Kasumi-1 (cell line): ENCODE measurements at places on chromosomes 13 and 19.
A peak's percentile ranks its signal among the peaks of the same experiment; 100 is the strongest.

GRCh38 chr19:29415507-29415906 lies 110.3 kb upstream of the VSTM2B start:
- no peak for DNase-seq

DNA sequence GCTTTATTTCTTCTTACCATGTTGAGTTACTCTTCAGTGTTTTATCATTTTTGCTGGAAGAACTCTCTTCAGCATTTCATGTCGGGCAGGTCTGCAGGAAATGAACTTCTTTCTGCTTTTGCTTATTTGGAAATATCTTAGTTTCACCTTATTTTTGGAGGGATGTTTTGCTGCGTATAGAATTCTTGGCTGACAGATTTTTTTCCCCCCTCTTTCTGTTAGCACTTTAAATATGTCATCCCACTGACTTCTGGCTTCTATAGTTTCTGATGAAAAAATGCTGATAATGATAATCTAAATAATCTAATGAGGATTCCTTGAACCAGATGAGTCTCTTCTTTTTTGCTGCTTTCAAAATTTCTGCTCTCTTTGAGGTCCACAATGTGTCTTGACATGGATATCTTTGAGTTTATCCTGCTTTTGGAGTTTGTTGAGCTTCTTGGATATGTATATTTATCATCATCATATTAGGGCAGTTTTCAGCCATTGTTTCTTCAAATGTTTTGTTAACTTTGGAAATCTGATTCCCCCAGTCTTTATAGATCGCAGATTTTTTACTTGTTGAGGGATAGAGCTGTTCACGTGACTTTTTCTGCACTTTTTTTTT lies 20.4 kb downstream of the ZMYM2 start:
- no peak for DNase-seq

- no peak for DNase-seq
Observed at GRCh38 chr19:12272980-12273901, 21.4 kb downstream of the ZNF44 start.

- DNase-seq, result no peak
Observed at GRCh38 chr19:29971002-29971401, 29.0 kb downstream of the URI1 start.

DNA sequence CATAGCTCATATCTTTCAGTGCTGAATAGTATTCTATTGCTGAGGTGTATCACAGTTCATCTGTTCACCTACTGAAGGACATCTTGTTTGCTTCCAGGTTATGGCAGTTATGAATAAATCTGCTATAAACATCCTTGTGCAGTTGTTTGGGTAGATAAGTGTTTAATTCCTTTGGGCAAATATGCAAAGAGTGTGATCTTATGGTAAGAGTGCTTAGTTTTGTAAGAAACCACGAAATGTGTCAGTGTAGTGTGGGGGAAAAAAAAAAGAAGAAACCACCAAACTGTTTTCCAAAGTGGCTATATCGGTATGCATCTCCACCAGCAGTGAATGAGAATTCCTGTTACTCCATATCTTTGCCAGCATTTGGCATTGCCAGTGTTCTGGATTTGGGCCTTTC lies 93.3 kb downstream of the PIBF1 start:
- DNase-seq, result no peak

DNA sequence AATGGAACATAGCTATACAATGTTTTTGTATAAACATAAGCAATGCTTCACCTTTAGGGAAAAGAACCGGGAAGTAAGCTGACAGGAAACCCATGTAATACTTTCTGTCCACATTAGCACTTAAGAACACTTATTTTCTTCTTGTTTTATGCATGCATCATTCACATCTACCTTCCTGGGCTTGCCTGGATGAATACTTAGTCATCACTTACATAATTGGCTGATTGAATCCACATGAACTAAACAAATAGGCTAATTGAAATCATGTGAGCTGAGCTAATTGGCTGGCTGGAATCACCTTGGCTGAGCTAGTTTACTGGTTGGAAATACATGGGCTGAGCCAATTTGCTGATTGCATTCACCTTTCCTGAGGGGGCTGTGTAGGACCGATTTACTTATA lies 78.8 kb downstream of the ZNF726 start:
- DNase-seq, result no peak

DNA sequence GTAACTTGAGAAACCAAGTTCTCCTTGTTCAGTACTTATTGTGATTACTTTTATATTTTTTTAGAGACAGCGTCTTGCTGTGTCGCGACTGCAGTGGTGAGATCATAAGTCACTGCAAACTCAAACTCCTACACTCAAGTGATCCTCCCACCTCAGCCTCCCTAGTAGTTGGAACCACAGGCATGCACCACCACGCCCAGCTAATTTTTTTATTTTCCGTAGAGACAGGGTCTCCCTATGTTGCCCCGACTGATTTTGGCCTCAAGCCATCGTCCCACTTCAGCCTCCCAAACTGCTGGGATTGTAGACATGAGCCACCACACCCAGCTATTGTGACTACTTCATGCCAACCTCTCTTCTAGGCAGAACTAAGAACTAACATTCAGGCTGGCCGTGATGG lies 8.3 kb downstream of the C19orf53 start:
- no peak for DNase-seq

GRCh38 chr13:107035778-107036177 lies 467.8 kb upstream of the ARGLU1 start:
- DNase-seq, result no peak

- DNase-seq, result no peak
Observed at GRCh38 chr19:16249826-16250404, 52.2 kb downstream of the AP1M1 start.

DNA sequence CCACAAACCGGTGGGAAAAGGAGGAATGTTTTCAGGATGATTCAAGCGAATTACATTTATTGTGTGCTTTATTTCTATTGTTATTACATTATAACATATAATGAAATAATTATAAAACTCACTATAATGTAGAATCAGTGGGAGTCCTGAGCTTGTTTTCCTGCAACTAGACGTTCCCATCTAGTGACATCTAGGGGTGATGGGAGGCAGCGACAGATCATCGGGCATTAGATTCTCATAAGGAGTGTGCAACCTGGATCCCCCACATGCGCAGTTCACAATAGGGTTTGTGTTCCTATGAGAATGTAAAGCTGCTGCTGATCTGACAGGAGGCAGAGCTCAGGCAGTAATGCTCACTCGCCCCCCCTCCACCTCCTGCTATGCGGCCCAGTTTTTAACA lies 54.5 kb downstream of the SPTBN4 start:
- peak; percentile 9 for DNase-seq

- no peak for DNase-seq
Observed at GRCh38 chr19:11179716-11180297, 17.5 kb downstream of the KANK2 start.

DNA sequence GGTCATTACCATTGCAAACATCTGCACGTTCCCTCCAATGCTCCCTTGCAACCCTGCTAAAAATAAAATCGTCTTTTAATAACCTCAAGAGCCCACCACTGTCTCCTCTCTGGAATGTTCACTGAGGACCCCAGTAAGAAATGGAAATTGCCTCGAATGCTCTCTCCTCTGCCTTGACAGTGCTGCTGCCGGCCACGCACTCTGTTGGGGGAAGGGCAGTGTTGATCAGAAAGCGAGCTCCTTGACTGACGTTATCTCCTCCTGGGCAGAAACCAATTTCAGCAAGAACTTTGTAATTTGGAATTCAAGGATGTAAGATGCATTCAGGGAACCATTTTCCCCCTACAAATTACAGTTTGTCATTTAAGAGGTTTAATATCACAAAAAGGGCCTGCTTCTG lies 718.5 kb downstream of the UQCRFS1 start:
- no peak for DNase-seq

- DNase-seq, result peak; percentile 85
Observed at GRCh38 chr13:99738626-99739025, 232.9 kb downstream of the ZIC5 start.

DNA sequence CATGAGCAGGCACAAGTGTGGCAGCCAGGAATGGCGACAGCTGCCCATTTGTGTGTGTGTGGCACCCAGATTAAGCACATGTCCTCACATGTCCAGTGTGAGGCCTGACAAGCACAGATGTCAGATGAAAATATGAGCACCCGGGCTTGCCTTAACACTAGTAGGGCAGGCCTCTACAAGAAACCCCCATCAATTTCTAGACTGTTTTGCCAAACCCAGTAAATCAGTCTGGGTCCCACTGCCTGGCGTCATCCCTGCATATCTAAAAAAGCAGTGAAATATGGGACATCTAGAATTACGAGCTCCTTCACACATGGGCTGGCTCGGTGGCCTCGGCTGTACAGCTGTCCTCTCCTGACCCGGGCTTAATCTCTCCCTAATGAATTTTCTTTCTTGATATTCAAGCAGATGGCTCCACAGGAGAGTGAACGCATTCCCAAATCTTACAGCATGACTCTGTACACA lies 432.7 kb downstream of the FOXO1 start:
- no peak for DNase-seq

GRCh38 chr13:46119883-46120614 lies 15.2 kb upstream of the CPB2 start:
- DNase-seq, result no peak

GRCh38 chr19:42270346-42271044 lies 1.4 kb downstream of the CIC start:
- DNase-seq, result peak; percentile 68

- DNase-seq, result peak; percentile 58
Observed at GRCh38 chr19:55146078-55146704, 2.8 kb downstream of the TNNT1 start.

GRCh38 chr13:30863796-30864195 lies 42.3 kb upstream of the MEDAG start:
- no peak for DNase-seq

DNA sequence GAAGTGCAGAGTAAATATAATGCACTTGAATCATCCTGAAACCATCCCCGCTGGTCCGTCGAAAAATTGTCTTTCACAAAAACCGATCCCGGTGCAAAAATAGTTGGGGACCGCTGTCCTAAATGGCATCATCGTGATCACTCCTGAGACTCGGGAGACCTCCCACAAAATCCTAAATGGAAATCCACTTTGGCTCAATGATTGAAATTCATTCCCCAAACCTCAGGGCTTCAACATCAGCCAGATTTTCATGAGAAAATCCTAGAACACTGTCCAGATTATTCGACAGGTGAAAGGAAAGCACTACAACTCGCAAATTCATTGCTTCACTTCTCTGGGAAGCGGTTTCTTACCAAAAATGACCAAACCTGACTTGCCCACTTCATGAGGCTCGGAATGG lies 335.3 kb upstream of the ZNF507 start:
- no peak for DNase-seq

- DNase-seq, result no peak
Observed at GRCh38 chr13:77724092-77724491, 26.6 kb downstream of the SLAIN1 start.

GRCh38 chr13:44903574-44903985 lies 85.7 kb downstream of the NUFIP1 start:
- no peak for DNase-seq

- DNase-seq, result no peak
Observed at GRCh38 chr13:109968876-109969577, 182.6 kb upstream of the IRS2 start.

GRCh38 chr13:75365724-75366173 lies 116.2 kb downstream of the TBC1D4 start:
- DNase-seq, result peak; percentile 30

DNA sequence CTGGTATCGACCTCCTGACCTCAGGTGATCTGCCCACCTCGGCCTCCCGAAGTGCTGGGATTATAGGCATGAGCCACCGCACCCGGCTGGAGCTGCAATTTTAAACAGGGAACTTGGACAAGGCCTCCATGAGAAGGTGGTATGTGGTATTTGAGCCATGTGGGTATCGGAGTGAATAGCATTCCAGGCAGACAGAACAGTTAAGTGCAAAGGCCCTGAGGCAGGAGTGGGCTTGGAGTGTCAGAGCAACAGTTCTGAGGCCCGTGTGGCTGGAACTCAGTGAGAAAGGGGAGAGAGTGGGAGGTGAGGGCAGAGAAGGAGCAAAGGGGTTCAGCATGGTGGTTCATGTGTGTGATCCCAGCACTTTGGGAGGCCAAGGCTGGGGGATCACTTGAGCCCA lies 2.9 kb downstream of the RCN3 start:
- no peak for DNase-seq

DNA sequence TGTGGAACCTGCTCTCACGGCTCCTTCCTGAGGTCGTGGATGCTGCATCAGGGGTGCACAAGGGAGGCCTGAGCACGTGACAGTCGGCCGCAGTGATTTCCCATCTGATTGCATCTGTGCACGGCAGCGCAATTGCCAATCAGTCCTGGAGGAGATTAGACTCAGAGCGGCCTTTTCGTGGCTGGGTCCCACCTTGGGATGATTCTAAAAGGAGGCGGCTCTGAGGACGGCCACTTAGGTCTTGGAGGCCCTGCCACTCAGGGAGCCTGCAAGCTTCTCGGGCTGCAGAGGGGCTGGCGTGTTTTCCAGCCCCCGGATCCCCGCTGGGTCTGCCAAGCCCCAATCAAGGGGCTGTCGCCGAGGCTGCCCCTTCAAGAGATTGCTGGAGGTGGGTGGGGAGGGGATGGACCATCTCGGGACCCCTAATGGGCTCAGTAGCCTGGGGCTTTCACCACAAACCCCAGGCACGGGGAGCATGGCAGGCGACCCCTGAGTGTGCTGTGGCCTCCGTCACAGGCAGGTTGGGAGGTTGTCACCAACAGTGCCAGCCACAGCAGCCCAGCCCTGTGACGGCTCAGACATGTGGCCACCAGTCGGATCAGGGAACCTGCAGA lies 51.6 kb downstream of the SOX1 start:
- peak; percentile 51 for DNase-seq

GRCh38 chr13:114222461-114222968 lies 12.2 kb upstream of the CDC16 start:
- no peak for DNase-seq

- no peak for DNase-seq
Observed at GRCh38 chr13:46491641-46492040, 61.3 kb upstream of the LRCH1 start.

- DNase-seq, result peak; percentile 100
Observed at GRCh38 chr19:48637449-48637947, 319 bp upstream of the DBP start.

- peak; percentile 75 for DNase-seq
Observed at GRCh38 chr19:1942078-1942933, 1.3 kb downstream of the CSNK1G2 start.

DNA sequence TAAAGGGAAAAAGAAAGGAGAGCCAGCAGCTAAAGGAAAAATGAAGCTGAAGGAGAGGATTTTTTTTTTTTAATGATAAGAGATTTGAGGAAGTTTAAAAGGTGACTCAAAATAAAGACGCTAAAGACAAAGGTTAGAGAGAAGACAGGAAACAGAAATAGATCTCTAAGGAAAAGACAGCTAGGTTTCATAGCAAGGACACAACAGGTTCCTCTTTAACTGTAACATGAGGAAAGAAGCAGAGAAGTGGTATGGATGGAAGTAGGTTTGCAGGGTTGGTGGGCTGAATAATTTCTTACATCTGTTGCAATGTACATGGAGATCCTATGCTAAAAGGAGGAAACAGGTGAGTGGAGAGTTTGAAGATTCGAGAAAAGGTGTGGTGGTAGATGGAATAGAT lies 107.5 kb downstream of the MYCBP2 start:
- DNase-seq, result peak; percentile 80

DNA sequence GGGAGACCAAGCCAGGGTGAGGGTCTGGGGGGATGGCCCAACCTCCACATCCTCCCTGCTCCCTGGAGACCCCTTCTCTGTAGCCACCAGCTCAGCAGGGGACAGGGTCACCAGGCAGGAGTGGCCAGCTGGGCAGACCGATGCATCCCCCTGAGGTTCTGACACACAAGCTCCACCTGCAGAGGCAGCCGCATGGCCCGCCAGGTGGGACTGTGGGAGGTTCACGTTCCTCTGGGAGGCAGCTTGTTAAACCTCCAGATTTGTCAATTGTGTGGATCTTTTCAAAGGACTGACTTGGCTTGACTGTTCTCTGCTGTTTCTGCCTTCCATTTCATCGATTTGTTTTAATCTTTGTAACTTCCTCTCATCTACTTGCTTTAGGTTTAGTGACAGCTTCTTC lies 8.1 kb downstream of the POLRMT start:
- no peak for DNase-seq

- no peak for DNase-seq
Observed at GRCh38 chr19:56112313-56112709, 8.8 kb downstream of the ZNF787 start.
